ENCODE measurements at places on chromosomes 5 and 9.

- no peak for DNase-seq
Measured at GRCh38 chr9:132806723-132807421, 71.2 kb downstream of the AK8 start.

DNA sequence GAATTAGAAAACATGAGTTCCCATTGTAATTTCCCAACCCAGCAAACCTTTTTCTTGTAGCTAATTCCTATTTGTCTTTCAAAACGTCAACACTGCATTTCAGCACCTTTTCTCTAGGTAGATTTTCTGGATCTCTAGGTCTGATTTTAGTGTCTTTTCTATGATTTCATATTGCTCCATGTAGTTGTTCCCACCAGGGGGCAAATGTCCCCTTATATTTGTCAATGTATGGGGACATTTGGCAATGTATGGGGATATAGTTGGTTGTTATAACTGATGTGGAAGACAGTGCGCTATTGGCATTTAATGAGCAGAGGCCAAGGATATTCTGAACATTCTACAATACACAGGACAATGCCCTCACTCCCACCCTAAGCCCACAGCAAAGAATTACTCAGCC, 273.9 kb upstream of the ADRA1B start:
- no peak for DNase-seq

DNA sequence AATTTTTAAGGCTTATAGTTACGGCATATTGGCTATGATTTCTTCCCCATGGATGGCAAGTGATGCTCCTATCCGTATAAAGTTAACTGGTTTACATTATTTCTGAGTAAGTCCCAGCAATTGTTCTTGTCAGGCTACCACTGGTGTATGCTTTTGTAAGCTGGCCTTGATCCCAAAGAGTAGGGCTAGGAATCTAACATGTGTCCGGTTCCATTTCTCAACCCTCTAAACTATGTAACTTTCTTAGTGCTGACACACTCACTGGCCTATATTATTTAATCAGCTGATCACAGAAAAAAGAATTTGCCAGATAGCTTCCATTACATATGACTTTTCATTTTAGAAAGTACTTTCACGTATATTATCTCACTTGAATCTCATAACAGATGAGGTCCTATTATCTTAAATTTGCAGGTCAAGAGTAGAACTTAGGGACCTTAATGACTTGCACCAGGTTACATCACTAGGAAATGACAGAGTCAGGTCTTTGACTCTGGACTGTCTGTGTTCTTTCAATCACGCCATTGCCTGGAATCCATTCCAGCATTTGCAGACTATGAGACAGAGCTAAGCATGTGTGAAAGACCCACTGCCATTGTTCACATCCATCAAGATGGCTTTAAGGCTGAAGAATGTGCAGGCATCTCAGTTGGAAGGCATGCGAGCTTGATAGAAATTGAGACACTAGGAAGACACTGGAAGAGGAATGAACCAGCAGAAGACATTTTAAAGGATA, 362.9 kb downstream of the ARRDC3 start:
- DNase-seq = no peak

- DNase-seq = no peak
Measured at GRCh38 chr5:130222573-130222972, 318.3 kb downstream of the CHSY3 start.
